ENCODE measurements at places on chromosomes 2 and 18. TPM values are rescaled to one million over a fixed set of nuclear protein-coding genes. Genes with fewer than 3 reads are reported as not detected.
A peak's percentile ranks its signal among the peaks of the same experiment; 100 is the strongest.

The CCBE1 gene
- 3.5 TPM for total RNA-seq

The VWA3B gene
- not detected for total RNA-seq

The GALNT5 gene
- total RNA-seq, result 2.0 TPM

The ANKRD62 gene
- total RNA-seq, result not detected

The CCDC148 gene
- 9.8 TPM for total RNA-seq

The PRADC1 gene
- 21.6 TPM for total RNA-seq

The PRKAG3 gene
- total RNA-seq, result not detected

GRCh38 chr2:130342020-130342532 is 621 bp upstream of the IMP4 start:
- peak; percentile 88 for DNase-seq
- H3K4me3 ChIP-seq, result peak overlapping the region; percentile 73
- no peaks in the 10 kb centered on the region for H3K27me3 ChIP-seq
- peak overlapping the region; percentile 90 for H3K27ac ChIP-seq
- H3K4me1 ChIP-seq, result peaks cover 7% of the 10 kb centered on the region
- peaks cover 10% of the 10 kb centered on the region for H3K36me3 ChIP-seq

GRCh38 chr2:29238497-29238896 is 123.3 kb downstream of the CLIP4 start:
- no peak for DNase-seq
- H3K4me1 ChIP-seq, result no peaks in the 10 kb centered on the region
- no peak overlapping the region for H3K4me3 ChIP-seq
- no peaks in the 10 kb centered on the region for H3K36me3 ChIP-seq
- no peaks in the 10 kb centered on the region for H3K27me3 ChIP-seq
- H3K27ac ChIP-seq, result no peak overlapping the region

DNA sequence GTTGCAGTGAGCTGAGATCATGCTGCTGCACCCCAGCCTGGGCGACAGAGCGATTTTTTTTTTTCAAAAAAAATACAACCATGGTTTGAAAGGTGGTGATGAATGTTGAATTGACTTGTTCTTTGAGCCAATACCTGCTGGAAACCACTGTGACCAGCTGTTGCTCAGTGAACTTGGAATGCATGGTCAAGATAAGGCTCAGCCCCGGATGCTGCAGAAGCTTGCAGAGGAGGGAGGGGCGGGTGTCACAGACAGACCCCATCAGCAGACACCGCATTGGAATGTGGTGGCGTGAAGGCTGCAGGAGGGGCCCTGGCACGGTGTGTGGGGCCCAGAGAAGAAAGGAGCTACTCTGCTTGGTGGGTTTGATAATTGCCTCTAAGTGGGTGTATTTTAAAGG is 91.6 kb downstream of the ITGB1BP1 start:
- DNase-seq, result no peak
- H3K27me3 ChIP-seq, result no peaks in the 10 kb centered on the region
- no peak overlapping the region for H3K27ac ChIP-seq
- no peaks in the 10 kb centered on the region for H3K36me3 ChIP-seq
- H3K4me1 ChIP-seq, result no peaks in the 10 kb centered on the region
- H3K4me3 ChIP-seq, result no peak overlapping the region

- no peak overlapping the region for H3K4me3 ChIP-seq
- H3K27me3 ChIP-seq, result no peaks in the 10 kb centered on the region
- H3K4me1 ChIP-seq, result no peaks in the 10 kb centered on the region
Measured at GRCh38 chr18:51169731-51170130, 27.8 kb downstream of the MEX3C start.

DNA sequence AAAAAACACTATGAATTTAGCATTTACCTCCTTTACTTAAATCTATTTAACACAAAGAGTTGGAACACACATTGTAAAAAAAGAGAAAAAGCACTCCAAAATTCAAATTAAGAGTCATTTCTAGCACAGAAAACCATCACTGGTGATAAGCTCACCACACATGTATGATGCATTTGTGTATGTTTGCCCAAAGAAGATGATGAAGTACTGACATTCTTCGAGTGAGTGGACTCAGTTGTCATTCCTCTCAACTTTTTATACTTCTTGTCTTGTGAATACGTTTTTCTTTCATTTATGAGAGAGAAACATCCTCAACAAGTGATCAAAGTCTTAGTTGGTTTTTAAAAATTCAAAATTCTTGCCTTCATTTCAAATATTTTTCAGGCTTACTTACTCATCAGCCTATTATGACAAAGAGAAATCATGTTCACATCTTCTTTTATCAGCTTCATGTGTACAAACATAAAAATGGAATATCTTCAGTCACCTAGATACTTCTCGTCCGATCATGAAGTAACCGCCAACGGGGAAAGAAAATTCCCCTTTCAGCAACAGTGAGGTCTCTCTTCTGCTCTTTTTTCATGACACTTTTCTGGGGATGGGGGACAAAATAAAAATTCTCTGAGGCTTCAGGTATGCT is 1.5 kb downstream of the DSEL start:
- peaks cover 3% of the 10 kb centered on the region for H3K4me1 ChIP-seq
- H3K27me3 ChIP-seq, result no peaks in the 10 kb centered on the region

GRCh38 chr2:230048010-230048671 is 20.6 kb downstream of the SLC16A14 start:
- no peak overlapping the region for H3K4me3 ChIP-seq
- H3K27ac ChIP-seq, result no peak overlapping the region
- H3K27me3 ChIP-seq, result no peaks in the 10 kb centered on the region
- DNase-seq, result no peak
- no peaks in the 10 kb centered on the region for H3K36me3 ChIP-seq

- no peak overlapping the region for H3K4me3 ChIP-seq
- no peaks in the 10 kb centered on the region for H3K36me3 ChIP-seq
- no peak for DNase-seq
- H3K27me3 ChIP-seq, result no peaks in the 10 kb centered on the region
Measured at GRCh38 chr2:224258059-224258458, 143.8 kb downstream of the FAM124B start.

DNA sequence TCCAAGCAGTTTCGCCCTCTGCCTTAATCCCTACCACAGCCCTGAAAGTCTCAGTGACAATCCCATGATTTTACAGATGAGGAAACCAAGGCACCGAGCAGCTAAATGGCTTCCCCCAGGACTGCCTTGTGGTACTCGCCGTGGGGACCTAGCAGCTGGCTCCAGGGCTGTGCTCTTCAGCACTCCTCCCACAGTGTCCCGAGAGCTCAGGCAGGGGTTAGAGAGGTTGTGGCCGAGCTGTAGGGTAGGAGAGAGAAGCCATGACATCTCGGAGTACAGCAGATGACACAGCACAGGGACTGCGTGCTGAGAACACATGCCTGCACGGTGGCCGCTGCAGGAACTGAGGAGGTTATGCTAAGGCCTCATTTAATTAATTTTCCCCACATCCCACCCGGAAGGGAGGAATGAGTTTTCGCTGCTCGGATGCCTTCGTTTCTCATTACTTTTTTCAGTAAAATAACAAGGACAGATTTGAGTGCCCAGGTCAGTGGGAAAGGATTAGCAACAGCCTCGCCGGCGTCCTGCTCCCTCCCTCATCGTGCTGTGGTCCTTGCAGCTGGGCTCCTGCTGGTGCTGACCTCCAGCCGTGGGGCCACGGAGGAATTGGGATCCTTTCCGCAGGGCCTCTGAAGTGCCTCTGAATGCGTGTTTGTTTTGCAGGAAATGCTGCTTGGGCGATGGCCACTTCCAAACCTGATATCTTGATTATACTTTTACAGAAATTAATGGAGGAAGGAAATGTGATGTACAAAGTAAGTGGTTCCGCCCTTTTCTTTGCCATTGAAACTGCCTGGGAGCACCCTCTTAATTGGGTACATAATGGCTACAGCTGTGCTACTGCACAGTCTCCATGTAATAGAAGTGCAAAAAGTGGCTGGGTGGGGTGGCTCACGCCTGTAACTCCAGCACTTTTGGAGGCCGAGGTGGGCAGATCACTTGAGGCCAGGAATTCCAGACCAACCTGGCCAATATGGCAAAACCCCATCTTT is 61.2 kb downstream of the WDSUB1 start:
- DNase-seq, result no peak
- no peaks in the 10 kb centered on the region for H3K4me1 ChIP-seq
- H3K27me3 ChIP-seq, result no peaks in the 10 kb centered on the region
- peak overlapping the region; percentile 38 for H3K27ac ChIP-seq
- H3K4me3 ChIP-seq, result no peak overlapping the region

- H3K27ac ChIP-seq, result peak overlapping the region; percentile 94
- H3K4me3 ChIP-seq, result no peak overlapping the region
- H3K27me3 ChIP-seq, result no peaks in the 10 kb centered on the region
- H3K4me1 ChIP-seq, result no peaks in the 10 kb centered on the region
- DNase-seq, result no peak
Measured at GRCh38 chr2:216113572-216113971, 4.4 kb downstream of the XRCC5 start.

GRCh38 chr2:207087046-207087902 is 78.5 kb downstream of the KLF7 start:
- H3K4me1 ChIP-seq, result no peaks in the 10 kb centered on the region
- H3K36me3 ChIP-seq, result peaks cover 2% of the 10 kb centered on the region
- no peak overlapping the region for H3K27ac ChIP-seq
- no peaks in the 10 kb centered on the region for H3K27me3 ChIP-seq
- no peak for DNase-seq
- H3K4me3 ChIP-seq, result no peak overlapping the region

- H3K36me3 ChIP-seq, result no peaks in the 10 kb centered on the region
- no peak overlapping the region for H3K27ac ChIP-seq
- no peak for DNase-seq
- H3K4me1 ChIP-seq, result no peaks in the 10 kb centered on the region
- H3K27me3 ChIP-seq, result no peaks in the 10 kb centered on the region
- no peak overlapping the region for H3K4me3 ChIP-seq
Measured at GRCh38 chr2:72815655-72816278, 10.1 kb downstream of the EXOC6B start.

- H3K27ac ChIP-seq, result no peak overlapping the region
- no peaks in the 10 kb centered on the region for H3K36me3 ChIP-seq
- no peak for DNase-seq
- no peaks in the 10 kb centered on the region for H3K27me3 ChIP-seq
- H3K4me3 ChIP-seq, result no peak overlapping the region
- no peaks in the 10 kb centered on the region for H3K4me1 ChIP-seq
Measured at GRCh38 chr2:102449370-102449974, 23.6 kb upstream of the SLC9A4 start.

GRCh38 chr2:191064590-191064989 is 50.6 kb upstream of the STAT1 start:
- H3K4me3 ChIP-seq, result no peak overlapping the region
- no peaks in the 10 kb centered on the region for H3K4me1 ChIP-seq
- H3K27ac ChIP-seq, result no peak overlapping the region
- no peaks in the 10 kb centered on the region for H3K36me3 ChIP-seq
- no peak for DNase-seq
- no peaks in the 10 kb centered on the region for H3K27me3 ChIP-seq

GRCh38 chr2:52396836-52397235 is 1364.9 kb upstream of the NRXN1 start:
- H3K4me1 ChIP-seq, result no peaks in the 10 kb centered on the region
- H3K27ac ChIP-seq, result no peak overlapping the region
- no peaks in the 10 kb centered on the region for H3K36me3 ChIP-seq

- H3K4me1 ChIP-seq, result no peaks in the 10 kb centered on the region
- no peak for DNase-seq
- H3K4me3 ChIP-seq, result no peak overlapping the region
- H3K36me3 ChIP-seq, result no peaks in the 10 kb centered on the region
- H3K27me3 ChIP-seq, result no peaks in the 10 kb centered on the region
- no peak overlapping the region for H3K27ac ChIP-seq
Measured at GRCh38 chr18:38611036-38611964, 1045.7 kb upstream of the CELF4 start.

DNA sequence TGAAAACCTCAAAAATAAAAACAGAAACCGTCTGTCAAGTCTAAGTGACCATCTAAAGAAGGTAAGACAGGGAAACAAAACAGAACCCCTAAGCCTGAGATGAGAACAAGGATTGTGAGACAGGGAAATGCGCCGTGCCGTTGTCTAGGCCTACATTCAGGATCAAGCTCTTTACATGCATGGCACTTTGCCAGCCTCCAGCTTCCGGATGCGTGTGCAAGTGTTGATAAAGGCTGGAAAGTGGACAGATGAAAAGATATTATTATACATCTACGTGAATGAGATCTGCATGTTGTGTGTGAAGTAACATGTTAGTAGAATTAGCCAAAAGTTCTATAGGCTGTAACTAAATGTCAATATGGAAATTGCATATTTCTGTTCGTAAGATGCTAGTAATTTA is 28.6 kb upstream of the TMEM87B start:
- no peaks in the 10 kb centered on the region for H3K36me3 ChIP-seq
- H3K4me1 ChIP-seq, result no peaks in the 10 kb centered on the region
- H3K27ac ChIP-seq, result no peak overlapping the region

- H3K27ac ChIP-seq, result no peak overlapping the region
- H3K4me1 ChIP-seq, result no peaks in the 10 kb centered on the region
- H3K36me3 ChIP-seq, result no peaks in the 10 kb centered on the region
- no peak overlapping the region for H3K4me3 ChIP-seq
- DNase-seq, result no peak
- H3K27me3 ChIP-seq, result no peaks in the 10 kb centered on the region
Measured at GRCh38 chr2:6342273-6342920, 523.3 kb downstream of the CMPK2 start.

GRCh38 chr18:62577765-62578164 is 54.9 kb downstream of the ZCCHC2 start:
- H3K4me3 ChIP-seq, result no peak overlapping the region
- H3K27me3 ChIP-seq, result no peaks in the 10 kb centered on the region
- H3K4me1 ChIP-seq, result no peaks in the 10 kb centered on the region
- no peak for DNase-seq
- H3K27ac ChIP-seq, result no peak overlapping the region

DNA sequence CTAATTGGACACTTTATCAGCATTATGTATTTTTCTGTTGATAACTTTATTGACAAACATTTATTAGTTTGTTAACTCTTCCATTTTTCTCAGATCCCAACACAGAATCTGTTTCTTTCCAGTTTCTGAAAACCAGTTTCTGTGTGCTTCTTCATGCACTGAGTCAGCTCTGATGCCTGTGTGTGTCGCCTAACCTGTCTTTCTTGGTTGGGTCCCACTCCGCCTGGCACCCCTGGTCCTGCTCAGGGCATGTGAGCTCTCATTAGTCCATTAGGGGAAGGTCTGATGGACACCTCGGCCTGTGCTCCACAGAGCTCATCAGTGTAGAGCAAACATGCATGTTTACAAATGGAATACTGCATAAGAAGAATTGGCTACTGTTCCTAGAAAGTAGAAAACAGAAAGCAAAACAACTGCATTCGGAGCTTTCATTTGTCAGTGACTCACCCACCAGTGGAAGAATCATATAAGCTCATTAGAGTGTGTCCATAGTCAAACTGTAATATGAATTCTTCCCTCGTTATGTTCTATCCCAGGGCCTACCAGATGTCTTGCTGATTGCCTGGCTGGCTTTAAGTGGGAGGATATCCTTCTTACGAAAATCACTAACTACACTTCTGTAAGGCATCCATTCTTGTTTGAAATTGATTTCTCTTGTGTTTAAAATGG is 137.7 kb downstream of the SNTG2 start:
- no peak overlapping the region for H3K4me3 ChIP-seq
- no peak for DNase-seq
- no peaks in the 10 kb centered on the region for H3K4me1 ChIP-seq
- no peaks in the 10 kb centered on the region for H3K36me3 ChIP-seq
- no peaks in the 10 kb centered on the region for H3K27me3 ChIP-seq
- H3K27ac ChIP-seq, result no peak overlapping the region

Measured in breast epithelium (tissue), 4 donors.